ENCODE measurements at places on chromosomes 3 and 15.
A peak's percentile ranks its signal among the peaks of the same experiment; 100 is the strongest.

DNA sequence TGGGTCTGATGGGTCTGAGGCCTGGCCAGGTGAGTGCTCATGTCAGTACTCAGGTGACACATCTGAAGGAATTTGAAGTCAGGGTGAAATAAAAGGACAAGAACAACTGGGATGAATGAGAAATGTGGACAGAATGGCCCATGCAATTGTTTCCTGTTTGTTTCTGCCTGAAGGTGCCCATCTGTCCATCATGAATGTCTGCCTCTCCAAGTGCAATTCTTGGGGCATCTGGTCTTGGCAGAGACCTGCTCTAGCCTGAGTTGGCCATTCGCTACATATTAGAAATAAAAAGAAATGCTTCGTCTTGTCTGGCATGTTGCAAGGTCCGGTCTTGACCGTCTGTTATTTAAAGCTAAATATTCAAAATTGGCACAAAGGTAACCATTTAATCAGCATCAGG lies 142.0 kb upstream of the AGBL1 start:
- DNase-seq = no peak

- no peak for DNase-seq
These were observed 66.6 kb upstream of the PAQR5 start for GRCh38 chr15:69232144-69232543.

DNA sequence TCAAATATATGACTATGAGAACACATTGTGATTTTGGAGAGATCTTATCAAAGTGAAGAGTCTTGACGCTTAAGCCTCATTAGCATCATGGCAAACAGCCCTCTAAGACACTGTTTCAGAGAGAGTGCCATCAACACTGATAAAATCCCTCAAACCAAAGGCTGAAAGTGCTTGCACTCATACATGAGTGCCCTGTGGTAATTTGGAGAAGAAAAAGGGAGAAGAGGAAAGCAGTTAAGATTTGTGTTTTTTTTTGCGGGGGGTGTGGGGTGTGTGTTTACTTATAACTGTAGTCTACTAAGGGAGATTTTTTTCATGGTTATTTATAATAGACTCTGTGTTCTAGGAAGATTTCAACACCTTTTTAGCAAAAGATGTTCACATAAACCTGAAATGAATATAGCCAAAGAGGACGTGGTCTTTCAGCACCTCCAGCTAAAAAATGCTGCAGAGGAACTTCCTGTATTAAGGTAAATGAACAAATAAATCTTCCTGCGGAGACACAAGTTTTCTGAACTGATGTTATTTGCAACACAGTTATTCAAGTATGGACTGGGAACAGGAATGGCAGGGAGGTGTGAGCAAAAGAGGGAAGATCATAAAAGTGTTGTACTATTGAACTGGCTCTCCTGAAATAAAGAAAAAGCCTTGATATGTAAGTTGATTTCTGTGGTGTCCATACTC lies 81.9 kb upstream of the TGFBR2 start:
- no peak for DNase-seq

DNA sequence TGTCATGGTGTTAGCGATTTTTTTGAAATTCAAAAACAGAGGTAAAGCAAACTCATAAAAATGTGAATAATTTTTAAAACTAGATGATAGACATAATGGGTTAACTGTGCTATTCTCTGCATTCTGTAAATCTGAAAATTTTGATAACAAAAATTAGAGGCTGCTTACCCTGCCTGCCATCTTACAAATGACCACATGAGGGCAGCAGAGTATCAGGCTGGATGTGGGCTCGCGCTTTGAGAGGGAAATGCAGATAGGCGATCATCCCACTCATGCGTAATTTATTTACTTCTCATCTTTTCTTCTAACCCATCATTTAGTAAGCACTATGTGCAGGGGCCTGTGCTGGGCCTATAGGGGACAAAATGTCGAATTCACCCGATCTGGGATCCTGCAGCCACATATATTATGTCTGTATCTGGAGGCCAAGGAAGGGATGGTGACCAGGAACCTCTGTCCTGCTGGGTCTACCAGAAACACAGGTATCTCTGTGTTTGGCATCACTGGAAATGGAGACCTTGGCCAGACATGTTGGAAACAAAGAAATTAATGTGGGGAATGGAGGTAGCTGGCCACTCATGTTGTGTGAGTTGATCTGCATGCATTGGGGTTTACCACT lies 7.8 kb upstream of the RAD18 start:
- peak; percentile 22 for DNase-seq

DNA sequence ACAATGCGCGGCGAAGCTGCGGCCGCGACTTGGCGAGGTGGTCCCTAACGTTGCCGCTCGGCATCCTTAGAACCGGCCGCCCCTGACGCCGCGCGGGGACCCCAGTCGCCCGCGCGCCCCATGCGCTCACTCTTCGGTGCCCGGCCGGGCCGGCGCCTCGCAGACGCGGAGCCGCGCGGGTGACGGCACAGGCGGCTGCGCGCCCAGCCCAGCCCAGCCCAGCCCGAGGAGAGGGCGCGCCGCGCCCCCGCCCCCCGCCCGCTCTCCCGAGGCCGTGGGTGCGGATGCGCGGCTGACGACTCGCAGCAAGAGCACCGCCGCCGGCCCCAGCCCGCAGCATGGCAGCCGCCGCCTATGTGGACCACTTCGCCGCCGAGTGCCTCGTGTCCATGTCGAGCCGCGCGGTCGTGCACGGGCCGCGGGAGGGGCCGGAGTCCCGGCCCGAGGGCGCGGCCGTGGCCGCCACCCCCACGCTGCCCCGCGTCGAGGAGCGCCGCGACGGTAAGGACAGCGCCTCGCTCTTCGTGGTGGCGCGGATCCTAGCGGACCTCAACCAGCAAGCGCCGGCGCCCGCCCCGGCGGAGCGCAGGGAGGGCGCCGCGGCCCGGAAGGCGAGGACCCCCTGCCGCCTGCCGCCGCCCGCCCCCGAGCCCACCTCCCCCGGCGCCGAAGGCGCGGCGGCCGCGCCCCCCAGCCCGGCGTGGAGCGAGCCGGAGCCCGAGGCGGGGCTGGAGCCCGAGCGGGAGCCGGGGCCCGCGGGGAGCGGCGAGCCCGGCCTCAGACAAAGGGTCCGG lies 437 bp downstream of the KLF13 start:
- peak; percentile 79 for DNase-seq

DNA sequence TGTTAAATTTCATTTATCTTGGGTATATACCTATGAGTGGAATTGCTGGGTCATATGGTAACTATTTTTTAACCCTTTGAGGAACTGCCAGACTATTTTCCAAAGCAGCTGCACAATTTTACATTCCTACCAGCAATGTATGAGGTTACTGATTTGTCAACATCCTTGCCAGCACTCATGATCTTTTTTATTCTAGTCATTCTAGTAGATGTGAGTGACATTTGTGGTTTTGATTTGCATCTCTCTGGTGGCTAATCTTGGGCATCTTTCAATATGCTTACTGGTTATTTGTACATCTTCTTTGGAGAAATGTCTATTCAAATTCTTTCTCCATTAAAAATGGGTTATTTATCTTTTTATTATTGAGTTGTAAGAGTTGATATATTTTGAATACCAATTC lies 21.3 kb upstream of the LRRC58 start:
- no peak for DNase-seq

- DNase-seq = no peak
These were observed 3.4 kb upstream of the SELENOT start for GRCh38 chr3:150599611-150600297.

DNA sequence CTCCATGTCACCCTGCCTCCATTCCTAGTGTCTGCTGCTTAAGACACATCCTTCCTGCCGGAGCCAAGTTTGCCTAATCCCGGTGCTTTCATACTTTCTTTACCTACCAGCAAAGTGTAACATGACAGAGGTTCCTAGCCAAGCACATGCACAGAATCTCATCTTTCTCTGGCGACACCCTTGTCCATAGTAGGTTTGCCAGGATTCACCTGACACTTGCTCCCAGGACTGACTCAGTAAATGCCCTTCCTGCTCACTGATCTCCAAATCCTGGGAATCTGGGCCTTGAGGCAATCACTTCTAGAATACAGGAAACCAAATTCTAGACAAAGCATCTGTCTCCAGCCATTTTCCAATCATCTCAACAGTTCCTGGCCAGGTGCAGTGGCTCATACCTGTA lies 10.2 kb upstream of the NR2E3 start:
- DNase-seq = no peak
